Tibial artery (tissue), 4 donors: ENCODE measurements at places on chromosomes 7 and 10.
A peak's percentile ranks its signal among the peaks of the same experiment; 100 is the strongest.

GRCh38 chr7:135428879-135429278 lies 81.0 kb downstream of the CNOT4 start:
- no peaks in the 10 kb centered on the region for H3K4me1 ChIP-seq
- H3K27ac ChIP-seq: no peak overlapping the region
- H3K27me3 ChIP-seq: no peaks in the 10 kb centered on the region
- no peak overlapping the region for H3K4me3 ChIP-seq

- no peak overlapping the region for H3K4me3 ChIP-seq
- no peak for DNase-seq
- no peaks in the 10 kb centered on the region for H3K4me1 ChIP-seq
- no peaks in the 10 kb centered on the region for H3K27me3 ChIP-seq
- no peak overlapping the region for H3K27ac ChIP-seq
Observed at GRCh38 chr7:77388055-77388641, 28.0 kb downstream of the GSAP start.

DNA sequence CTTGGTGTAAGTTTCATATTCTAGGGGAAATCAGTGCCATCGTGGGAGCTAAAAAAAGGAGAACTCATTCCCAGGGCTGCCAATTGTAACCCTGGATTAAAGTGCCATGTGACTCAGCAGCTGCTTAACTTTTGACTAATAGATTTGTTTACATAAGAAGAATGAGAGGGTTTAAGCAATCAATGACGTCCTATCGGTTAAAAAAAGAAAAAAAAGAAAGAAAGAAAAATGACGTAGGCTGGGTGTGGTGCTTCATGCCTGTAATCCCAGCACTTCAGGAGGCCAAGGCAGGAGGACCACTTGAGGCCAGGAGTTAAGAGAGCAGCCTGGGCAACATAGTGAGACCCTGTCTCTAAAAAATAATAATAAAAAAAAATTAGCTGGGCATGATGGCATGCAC lies 116.2 kb upstream of the AFAP1L2 start:
- no peaks in the 10 kb centered on the region for H3K27me3 ChIP-seq
- H3K27ac ChIP-seq: peak overlapping the region; percentile 11
- H3K4me3 ChIP-seq: no peak overlapping the region

- H3K4me3 ChIP-seq: no peak overlapping the region
- no peaks in the 10 kb centered on the region for H3K4me1 ChIP-seq
- no peak overlapping the region for H3K27ac ChIP-seq
Observed at GRCh38 chr10:109740436-109740835, 182.9 kb downstream of the XPNPEP1 start.

DNA sequence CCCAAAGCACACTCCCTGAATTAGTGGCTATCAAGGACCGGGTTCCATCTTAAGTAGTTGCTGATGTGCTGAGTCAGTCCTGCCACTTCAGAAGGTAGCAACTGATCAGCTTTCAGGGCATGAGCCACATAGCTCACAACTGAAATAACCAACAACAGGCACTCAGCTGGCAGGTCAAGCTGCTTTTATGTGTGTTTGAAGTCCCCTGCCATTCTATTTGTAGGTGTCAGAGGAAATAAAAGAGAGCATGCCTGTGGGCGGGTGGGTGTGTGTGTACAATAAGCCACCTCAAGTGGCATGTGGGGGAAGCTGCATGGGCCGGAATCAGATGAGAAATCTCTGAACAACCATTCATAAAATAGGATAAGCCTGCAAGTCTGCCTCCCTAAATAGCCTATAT lies 114.3 kb upstream of the YAE1 start:
- no peak for DNase-seq
- no peaks in the 10 kb centered on the region for H3K27me3 ChIP-seq
- H3K4me1 ChIP-seq: no peaks in the 10 kb centered on the region
- no peaks in the 10 kb centered on the region for H3K36me3 ChIP-seq
- H3K4me3 ChIP-seq: no peak overlapping the region

DNA sequence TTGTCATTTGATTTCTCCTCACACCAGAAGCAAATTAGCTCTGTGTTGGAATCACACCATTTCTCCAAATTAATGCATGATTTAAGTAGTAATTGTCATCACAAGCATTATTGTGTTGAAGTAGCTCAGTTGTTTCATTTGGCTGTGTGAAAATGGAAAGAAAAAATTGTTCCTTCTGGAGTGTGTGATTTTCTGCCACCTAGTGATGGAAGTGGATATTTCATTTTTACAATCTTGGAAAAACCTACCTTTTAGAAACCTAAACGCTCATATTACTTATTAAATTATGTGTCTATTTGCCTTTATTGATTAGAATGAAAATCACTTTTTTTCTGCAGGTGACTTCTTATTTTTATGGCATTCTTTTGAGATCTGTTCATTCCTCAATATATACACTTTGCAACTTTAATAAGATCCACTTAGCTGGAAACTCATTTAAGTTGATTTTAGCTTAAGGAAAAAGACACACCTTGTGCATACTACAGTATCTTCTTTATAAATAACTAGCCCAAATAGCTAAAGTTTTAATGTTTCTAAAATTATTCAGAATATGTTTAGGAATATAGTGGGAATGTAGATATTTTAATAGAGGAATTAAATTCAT lies 50.0 kb downstream of the SRI start:
- H3K27me3 ChIP-seq: no peaks in the 10 kb centered on the region
- no peaks in the 10 kb centered on the region for H3K4me1 ChIP-seq
- no peak overlapping the region for H3K4me3 ChIP-seq

- no peaks in the 10 kb centered on the region for H3K36me3 ChIP-seq
- H3K4me1 ChIP-seq: no peaks in the 10 kb centered on the region
- no peak for DNase-seq
- H3K4me3 ChIP-seq: no peak overlapping the region
Observed at GRCh38 chr7:153852261-153852660, 199.9 kb upstream of the DPP6 start.

DNA sequence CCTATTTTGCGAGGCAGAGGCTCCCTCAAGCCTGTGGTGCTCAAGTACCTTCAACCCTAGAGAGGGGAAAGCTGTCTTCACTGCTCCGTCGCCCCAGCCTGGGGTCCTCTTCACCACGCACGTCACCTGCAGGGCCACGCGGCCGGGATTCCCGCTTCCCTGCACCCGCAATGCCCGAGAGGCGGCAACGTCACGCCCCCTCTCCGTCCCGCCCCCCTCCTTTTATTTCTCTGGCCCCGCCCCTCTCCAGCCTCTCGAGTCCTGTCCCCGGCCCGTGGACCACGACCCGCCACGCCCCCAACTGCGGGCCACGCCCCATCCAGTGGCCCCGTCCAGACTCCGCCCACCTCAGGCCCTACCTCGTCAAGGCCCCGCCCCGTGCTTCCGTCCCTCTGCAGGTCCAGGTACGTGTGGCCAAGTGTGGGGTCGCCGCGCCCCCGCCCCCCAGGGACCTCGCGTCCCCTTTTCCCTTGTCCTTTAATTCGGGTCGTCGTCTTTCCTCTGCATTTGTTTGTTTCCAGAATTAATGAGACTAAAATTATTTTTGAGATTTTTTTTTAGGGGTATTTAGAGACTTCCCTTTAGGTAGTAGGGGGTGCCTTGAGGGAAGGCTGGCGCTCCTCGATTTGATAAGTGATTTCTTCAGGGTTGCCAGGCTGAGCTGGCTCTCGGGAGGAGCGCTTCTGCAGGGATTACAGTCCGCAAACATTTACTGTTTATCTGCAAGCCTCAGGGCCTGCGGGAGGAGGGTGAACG lies 69.8 kb upstream of the BAIAP2L1 start:
- no peak overlapping the region for H3K4me3 ChIP-seq
- no peak overlapping the region for H3K27ac ChIP-seq
- DNase-seq: no peak
- H3K27me3 ChIP-seq: peaks cover 45% of the 10 kb centered on the region
- H3K4me1 ChIP-seq: peaks cover 8% of the 10 kb centered on the region
- H3K36me3 ChIP-seq: no peaks in the 10 kb centered on the region

DNA sequence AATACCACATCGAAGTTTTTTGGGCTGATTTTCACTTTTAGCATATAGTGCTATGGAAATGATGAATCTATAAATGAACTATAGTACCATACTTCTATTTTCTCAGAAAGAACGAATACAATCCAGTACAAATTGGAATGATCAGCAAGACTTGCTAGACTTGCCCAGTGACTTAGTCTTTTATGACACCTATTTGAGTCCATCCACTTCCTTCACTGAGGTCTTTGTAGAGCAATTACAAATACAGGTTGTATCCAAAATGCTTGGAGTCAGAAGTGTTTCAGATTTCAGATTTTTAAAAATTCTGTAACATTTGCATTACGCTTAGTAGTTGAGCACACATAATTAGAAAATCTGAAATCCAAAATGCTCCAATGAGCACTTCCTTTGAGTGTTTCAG lies 104.3 kb downstream of the NRBF2 start:
- no peak for DNase-seq
- no peak overlapping the region for H3K27ac ChIP-seq
- no peaks in the 10 kb centered on the region for H3K27me3 ChIP-seq
- H3K36me3 ChIP-seq: no peaks in the 10 kb centered on the region
